ENCODE measurements at places on chromosomes 5 and 9.

DNA sequence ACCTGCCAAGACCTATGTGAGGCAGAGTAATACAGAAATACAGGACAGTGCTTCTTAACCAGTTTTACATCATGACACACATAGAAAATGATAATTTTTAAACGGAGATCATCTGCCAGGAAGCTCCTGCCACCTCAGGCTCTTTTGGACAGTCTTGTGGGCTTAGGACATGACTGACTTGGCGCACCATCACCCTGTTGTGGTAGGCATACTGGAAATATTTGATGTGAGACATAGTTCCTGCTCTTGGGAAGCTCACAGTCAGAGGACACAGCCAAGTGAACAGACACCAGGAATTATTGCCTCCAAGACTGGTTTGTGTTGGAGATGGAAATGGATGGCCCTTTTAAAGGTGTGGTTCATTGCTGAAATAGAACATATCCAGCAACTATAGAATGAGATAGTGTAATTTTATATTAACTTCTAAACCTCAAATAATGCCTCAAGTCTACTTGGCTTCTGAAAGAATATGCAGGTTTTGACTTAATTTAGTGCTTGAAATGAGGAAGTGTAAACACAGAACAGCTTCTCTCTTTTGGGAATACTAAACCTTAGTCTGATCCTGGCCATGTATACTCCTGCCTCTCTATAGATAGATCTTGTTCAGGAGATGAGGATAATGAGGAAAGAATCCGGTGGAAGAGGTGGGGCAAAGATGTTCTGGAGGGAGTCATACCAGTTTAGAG, 19.7 kb downstream of the CPEB4 start:
- no peak for DNase-seq

DNA sequence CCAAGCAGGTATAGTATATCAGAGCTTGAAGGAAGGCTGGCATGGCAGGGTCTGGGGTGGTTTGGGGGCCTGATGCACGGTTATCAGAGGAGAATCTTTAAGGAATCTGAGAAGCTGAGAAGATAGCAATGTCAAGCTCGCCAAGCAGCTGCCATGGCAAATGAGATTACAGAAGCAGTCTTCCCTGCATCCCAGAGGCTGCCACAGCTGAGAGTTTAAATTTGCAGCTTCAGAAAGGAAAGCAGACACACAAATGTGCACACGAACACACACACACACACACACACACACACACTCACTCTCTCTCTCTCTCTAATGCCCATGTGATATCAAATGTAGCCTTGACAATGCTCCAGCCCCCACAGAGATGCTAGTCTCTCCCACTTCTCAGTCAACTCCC, 79.0 kb upstream of the TNC start:
- no peak for DNase-seq

DNA sequence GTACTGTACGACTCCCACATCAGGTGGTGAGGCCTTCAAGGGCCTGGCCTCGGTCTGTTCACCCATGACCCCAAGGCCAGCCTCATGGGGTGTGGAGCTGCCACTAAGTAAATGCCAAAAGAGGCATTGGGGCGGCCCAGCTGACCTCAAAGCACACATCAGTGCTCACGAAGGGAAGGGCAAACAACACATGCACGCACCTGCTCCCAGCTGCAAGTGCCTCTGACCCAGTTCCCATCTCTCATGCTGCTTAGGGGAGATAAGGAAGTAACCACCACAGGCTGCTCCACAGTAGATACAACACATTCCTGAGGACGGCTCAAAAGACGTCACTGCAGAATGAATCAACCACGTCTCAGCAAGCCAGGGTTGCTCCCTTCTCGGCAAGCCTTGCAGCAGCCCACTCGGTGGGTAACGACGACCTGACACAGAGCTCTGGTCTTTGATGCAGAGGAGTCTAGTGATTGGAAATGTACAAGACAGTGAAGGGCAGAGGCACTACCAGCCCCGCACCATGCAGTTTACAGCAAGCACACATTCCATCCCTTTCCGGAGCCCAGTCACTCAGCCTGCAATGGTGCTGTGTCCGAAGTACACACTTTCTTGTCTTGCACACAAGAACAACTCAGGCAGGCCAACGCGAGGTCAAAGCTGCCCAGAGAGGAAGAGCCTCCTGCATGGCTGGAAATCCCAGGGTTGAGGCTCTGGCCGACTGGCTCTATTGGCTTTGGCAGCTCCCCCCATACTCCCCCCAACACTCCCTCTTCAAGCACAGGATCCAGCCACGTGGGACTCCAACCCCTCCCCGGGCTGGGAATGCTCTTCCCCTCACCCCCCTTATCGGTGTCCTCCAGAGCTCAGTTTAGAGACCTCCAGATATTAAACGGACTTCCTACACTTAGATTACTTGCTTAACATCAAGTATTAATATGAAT, 31.8 kb downstream of the FABP6 start:
- peak; percentile 99 for DNase-seq

GRCh38 chr5:115160975-115161475, 8.7 kb downstream of the TRIM36 start:
- no peak for DNase-seq

DNA sequence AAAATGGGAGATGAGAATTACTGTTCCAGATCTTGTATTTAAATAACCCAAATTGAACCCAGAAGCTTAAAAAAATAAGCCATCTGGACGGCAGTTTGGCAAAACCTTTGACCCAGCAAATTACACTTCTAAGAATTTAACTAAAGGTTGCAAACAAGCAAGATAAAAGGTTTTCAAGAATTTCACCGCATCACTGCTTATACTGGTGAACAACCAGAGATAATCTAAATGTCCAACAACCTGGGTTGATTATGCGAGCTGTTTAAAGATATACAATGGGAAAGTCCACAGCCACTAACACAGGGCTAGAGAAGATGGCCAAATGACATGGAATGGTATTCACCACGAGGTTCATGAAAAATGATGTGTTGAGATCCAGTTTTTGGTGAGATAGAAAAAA, 149.3 kb downstream of the GNAQ start:
- DNase-seq = no peak

DNA sequence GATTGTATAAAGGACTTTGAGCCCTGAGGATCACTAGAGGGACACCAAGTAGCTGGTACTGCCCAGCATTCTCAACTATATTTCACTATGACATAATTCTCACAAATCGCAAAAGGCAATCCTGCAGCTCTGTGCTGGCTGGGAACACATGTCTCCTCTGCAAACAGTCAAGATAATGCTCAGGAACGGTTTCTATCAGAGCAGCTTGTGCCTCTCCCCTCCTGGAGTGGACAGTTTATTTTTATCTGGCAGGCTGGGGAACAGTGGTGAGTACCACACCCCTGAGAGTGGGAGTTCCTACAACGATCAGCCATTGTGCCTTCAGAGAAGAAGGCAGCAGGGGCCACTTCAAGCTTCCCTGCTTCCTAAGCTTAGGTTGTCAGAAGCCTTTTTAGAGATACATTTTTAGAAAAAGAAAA, 65.8 kb downstream of the ERAP1 start:
- DNase-seq = no peak

- DNase-seq = no peak
These were observed 601.5 kb downstream of the ANXA1 start for GRCh38 chr9:73753171-73753570.

- DNase-seq = no peak
These were observed 76.4 kb upstream of the SLC1A1 start for GRCh38 chr9:4413856-4414255.

- no peak for DNase-seq
These were observed 41.3 kb upstream of the MEF2C start for GRCh38 chr5:88924330-88924657.

DNA sequence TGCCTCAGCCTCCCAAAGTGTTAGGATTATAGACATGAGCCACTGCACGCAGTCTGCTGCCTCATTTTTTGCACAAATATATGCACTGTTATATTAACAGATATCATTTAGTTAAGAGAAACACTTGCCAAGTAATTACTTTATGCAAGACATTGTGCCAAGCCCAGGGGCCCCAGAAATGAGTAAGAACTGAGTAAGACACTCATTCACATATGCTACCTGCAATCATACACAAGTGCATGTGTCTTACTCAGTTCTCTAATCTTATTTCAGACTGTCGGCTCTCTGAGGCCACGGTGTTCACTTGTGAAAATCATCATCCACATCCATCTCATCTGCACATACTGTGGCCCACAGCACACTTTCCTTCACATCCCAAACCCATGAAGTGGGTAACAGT, 16.0 kb downstream of the TRAF1 start:
- DNase-seq = no peak

- peak; percentile 32 for DNase-seq
These were observed 173.0 kb upstream of the DAPK1 start for GRCh38 chr9:87324613-87325194.

DNA sequence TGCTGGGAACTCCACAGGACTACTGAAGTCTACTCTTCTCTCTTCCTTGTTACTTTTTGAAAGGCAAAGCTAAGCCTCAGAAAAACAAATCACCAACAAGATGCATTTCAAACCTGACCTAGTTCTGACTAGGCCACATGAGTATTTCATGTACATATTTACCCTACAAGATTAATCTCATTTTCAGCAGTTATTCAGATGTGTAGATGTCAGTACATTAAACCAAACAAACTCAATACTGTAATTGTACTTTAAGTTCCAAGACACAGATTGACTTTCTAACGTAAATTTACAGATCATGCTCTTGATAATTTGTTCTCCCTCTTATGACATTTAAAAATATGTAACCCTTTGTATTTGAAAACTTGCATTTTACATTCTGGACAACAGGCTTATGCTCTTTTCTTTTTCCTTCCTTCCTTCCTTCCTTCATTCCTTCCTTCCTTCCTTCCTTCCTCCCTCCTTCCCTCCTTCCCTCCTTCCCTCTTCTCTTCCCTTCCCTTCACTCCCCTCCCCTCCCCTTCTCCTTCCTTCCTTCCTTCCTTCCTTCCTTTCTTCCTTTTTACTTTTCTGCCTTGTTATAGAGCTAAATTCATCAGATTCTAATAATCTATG, 1653.4 kb downstream of the EFNA5 start:
- no peak for DNase-seq

- DNase-seq = no peak
These were observed 1.8 kb downstream of the PHF19 start for GRCh38 chr9:120875195-120875565.

DNA sequence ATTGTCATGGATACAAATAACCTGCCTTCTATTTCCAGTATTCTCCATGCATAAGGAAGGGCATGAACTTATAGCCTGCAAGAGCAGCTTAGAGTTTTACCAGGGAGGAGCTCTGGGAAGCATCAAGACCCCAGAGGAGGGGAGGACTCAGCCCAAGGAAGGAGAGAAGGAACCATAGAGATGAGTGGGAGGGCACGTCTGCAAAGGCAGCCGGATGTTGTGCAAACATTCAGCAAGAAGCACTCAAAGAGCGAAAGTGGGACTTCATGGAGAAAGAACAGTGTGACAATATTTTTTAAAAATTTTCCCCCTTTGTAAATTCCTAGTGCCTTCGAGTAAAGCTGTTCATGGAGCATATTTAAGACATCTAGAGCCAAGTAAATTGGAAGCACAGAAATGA, 270.1 kb upstream of the PTGER4 start:
- no peak for DNase-seq

DNA sequence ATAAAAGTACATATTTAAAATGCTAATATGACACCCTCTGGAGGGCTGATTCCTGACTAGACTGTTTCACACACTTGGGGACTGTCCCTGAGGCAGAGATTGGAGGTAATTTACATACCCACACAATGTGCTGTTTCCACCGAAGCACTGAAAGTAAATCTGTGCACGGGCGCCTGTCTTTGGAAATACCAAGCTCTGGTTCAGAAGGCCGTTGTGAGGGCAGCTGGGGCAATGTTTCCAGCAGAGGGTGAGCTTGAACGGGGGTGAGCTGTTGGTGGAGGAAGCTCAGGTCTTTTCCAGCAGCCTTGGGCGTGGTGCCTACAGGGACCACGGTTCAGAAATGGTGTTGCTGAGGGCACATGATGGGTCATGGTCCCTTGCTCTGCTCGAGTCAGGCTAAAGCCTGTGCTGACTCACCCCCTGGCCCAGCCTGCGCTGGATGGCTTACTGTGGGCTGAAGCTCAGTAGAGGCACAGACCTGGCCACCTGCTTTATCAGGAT, 25.8 kb upstream of the HMCN2 start:
- DNase-seq = no peak

DNA sequence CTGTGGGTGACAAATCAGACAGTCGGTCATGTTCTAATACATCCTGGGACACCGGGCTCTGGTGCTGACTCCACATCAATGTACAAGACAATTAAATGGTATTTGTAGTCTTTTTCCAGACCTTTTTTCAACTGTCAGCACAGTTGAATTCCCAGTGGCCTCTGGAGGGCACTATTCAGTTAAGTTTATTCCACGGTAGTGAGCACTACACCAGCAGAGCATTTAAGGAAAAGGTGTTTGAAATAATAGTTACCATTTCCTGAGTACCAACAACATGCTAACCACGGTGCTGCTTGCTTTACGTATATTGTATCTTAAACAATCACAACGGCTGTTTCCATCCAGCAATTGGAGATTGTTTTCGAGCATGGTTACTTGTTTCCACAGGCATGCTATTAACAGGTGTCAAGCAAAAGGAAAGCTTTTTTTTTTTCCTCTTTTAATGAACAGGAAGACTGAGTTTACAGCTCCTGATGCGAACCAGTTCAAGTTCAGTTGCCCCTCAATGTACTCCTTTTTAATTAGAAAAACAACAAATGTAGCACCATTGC, 186.7 kb downstream of the PDZD2 start:
- peak; percentile 61 for DNase-seq

GRCh38 chr9:95522871-95523370, 6.2 kb upstream of the PTCH1 start:
- no peak for DNase-seq

- DNase-seq = no peak
These were observed 29.3 kb downstream of the TRIM32 start for GRCh38 chr9:116716438-116716837.

DNA sequence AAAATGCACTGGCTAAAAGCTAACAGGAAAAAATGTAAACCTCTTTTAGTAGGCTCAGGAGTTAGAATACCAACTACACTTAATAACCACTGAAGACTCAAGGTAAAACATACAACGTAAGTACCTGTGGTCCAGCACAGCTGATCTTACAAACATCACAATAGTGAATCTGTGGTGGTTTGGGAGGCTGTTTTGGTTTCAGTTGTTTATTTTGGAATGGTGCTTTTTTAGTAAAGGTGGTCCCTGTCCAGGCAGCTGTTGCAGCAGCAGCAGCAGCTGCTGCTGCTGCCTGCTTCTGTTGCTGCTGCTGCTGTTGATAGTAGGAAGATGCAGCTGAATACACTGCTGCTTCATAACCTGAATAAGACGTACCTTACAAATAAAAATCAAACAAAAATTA, 37.9 kb downstream of the ZFR start:
- DNase-seq = no peak

GRCh38 chr9:79621916-79622575, 50.3 kb downstream of the TLE4 start:
- DNase-seq = no peak

DNA sequence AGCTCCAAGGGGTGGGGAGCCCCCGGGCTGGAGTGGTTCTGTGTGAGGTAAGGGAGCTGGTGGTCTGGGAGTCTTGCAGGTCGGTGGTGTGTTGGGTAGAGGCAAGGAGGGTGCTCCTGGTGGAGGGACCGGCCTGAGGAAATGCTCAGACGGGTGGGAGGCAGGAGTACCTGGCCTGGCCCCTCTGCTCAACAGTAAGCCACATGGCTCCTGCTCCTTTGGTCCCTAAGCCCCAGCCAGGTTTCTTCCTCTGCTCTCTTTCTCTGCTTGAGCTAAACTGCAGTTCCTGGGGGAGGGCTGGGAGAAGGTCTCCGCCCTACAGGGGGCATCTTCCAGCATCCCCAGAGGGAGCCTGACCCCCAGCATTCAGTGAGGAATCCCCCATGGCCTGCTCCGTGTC, 17.2 kb downstream of the TSPAN17 start:
- no peak for DNase-seq

GRCh38 chr5:34928267-34928666, 1.1 kb upstream of the DNAJC21 start:
- no peak for DNase-seq

GRCh38 chr5:80554646-80555045, 15.4 kb downstream of the ANKRD34B start:
- DNase-seq = no peak
